NCI-H1417 treated with DMSO at 0.1 percent for 48 hours (cell line): ENCODE measurements at places on chromosomes 13 and 19.

DNA sequence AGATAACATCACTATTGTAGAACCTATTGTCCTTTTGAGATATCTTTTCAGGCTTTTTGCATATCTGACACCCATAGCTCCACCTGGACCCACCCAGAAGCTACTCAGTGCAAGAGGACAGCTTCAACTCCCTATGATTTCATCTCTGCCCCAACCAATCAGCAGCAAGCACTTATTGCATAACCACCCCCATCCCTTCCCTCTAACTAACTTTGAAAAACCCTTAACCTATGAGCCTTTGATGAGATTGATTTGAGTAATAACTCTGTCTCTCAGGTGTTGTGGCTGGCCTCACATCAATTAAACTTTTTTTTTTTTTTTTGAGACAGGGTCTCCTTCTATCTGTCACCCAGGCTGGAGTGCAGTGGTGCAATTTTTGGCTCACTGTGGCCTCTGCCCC lies 13.4 kb upstream of the MTRF1 start:
- no peak for DNase-seq

DNA sequence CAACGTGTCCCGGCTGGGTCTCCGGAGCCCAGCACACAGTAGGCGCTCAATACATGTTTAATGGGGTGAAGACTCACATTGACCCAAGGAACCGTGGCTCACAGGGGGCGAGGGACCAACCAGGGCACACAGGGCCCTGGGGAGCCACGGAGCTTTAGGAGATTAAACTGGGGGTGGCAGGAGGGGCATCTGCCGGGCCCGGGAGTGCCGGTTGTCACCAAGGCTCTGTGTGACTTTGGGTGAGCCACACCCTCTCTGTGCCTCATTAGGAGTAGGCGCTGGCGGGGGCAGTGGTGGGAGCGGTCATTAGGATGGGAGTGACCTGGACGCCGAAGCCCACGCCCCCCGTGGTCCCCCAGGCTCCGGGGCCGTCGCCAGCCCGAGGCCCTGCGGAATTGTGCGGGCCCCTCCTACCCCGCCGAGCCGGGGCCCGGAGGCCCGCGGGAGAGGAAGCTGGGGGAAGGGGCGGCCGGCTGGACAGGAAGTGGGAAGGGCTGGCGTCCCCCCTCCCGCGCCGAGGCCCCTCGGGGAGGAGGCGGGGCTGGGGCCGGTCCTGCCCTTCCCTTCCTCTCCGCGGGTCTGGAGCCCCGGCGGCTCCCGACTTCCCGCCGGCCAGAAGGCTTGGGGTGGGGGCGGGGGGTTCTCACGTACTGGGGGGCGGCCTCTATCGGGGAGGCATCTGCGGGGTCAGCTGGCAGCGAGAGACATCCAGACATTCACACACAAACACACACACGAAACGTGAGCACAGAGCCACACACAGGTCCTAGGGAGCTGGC lies 1.8 kb upstream of the SSBP4 start:
- no peak for DNase-seq

- DNase-seq, result no peak
Observed at GRCh38 chr13:51432576-51432975, 20.3 kb downstream of the INTS6 start.

GRCh38 chr19:46726551-46726950 lies 9.6 kb upstream of the PRKD2 start:
- no peak for DNase-seq

GRCh38 chr19:32131005-32131404 lies 214.4 kb upstream of the ZNF507 start:
- no peak for DNase-seq

GRCh38 chr13:51923983-51924539 lies 62.3 kb downstream of the CCDC70 start:
- no peak for DNase-seq

- DNase-seq, result no peak
Observed at GRCh38 chr19:31546205-31546960, 197.1 kb upstream of the TSHZ3 start.

DNA sequence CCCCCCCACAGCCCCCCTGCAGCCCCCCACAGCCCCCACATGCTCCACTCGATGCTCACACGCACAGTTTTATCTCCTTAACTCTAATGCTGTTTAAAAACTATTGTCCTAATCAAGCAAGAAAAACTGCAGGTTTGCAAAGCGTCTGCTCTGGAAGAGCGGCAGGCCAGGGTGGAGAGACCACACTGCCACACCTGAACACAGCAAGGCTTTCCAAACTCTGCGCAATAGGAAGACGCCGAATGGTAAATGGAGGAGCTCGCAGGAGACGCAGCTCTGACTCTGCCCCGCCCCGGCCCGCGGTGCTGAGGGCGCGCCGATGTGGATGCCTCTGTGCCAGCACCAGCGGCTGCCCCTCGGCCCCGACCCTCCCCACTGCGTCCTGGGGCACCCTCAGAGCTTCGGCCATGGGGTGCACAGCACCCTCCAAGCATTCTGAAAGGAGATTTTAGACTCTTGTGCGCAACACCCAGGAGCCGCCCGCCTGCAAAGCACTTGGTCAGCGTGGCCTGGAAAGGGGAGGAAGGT lies 32.4 kb downstream of the RASA3 start:
- DNase-seq, result no peak

DNA sequence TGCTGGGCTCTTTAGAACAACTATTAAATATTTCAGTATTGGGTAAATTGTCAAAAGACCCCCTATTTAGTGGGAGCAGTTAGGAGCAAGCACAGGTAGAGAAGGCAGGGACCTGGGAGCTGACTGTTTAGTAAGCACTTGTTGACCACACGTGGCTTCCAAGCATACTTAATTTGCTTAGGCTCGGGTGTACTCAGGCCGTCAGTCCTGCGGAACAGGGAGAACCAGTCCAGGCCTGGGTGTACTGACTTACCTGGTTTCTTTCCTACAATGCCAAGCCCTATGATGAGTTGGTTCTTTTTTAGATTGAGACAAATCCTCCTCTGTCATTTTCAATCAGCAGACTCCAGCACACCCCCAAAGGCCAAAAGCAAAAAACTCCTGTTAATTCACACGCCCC lies 90.0 kb downstream of the WDFY2 start:
- DNase-seq, result no peak

- DNase-seq, result no peak
Observed at GRCh38 chr19:8320564-8321066, 560 bp downstream of the NDUFA7 start.

- DNase-seq, result no peak
Observed at GRCh38 chr19:49361438-49362047, 673 bp downstream of the TEAD2 start.

DNA sequence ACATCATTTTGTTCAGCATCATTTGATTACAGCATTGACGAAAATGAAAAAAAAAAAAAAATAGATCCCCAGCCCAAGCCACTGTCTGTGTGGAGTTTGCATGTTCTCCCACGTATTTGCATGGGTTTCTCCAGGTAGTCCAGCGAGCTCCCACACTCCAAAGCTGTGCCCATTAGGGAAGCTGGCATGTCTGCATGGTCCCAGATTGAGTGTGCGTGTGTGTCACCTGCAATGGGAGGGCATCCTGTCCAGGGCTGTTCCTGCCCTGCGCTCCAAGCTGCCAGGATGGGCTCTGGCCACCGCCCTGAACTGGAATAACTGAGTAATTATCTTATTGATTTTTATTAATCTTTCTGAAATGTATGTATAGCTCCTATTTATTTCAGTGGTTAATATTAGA lies 88.6 kb downstream of the KLF12 start:
- no peak for DNase-seq

DNA sequence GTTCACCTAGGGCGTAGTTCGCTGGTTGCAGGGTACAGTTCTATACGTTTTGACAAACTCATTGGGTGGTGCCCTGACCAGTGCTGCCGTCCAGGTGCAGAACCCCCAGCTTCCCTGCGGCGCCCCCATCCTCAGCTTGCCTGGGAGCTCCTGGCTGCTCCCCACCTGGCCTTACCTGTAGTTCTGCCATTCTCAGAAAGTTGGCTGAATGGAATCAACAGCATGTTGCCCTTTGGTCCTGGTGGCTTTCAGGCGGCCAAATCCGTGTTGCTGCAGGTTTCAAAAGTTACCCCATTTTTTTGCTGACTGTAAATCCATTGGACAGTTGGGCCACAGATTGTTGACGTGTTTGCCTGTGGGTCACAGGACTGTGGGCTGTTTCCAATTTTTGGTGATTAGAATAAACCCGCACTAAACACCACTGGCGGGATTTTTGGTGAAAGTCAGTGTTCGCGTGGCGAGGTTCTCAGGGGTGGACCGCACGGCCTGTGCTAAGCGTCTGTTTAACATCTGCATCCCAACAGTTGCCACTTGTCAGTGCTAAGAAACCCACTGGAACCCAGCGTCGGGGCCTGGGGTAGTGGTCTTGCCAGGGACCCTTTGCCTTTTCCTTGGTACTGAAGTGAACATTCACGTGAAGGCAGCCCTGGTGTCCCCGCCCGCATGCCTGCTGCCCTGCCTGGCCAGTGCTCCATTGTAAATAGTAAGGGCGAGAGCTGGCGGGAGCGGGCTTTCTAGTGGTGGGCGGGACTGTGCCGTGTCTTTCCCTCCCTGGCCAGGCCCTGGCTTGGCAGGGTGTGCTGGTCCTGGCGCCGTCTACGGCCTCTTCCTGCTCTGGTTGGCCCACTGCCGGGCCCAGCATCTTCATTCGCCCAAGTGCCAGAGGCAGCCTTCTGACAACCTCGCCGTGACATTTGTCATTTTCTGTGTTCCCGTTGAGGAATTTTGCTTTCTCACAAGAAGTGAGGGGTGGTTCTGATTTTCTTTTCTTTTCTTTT lies 3.3 kb downstream of the DOT1L start:
- no peak for DNase-seq

DNA sequence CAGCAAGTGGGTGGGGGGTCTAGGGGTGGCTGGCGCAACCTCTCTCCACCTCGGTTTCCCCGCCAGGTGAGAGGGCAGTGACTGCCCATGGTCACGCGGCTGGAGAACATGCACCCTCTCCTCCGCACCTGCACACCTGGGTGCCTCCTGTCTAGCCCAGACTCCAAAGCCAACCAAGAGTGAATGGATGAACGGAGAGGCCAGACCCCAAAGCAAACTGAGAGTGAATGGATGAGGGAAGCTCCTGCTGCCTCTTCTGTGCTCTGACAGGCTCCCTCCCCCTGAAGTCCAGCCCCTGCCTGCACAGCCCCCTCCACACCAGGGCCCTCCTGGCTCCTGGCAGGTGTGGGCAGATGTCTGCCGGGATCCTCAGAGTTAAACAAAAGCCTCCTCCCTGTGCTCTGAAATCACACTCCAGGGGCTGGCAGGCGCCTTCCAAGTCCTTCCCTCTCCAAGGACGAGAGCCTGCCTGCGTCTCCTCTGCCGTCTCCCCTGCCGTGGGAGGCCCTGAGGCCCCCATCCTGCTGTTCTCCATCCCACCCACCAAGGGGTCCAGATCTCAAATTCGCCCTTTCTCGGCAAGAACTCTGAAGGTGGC lies 2.2 kb downstream of the SBNO2 start:
- no peak for DNase-seq

- no peak for DNase-seq
Observed at GRCh38 chr19:7349231-7349591, 474 bp downstream of the ARHGEF18 start.

DNA sequence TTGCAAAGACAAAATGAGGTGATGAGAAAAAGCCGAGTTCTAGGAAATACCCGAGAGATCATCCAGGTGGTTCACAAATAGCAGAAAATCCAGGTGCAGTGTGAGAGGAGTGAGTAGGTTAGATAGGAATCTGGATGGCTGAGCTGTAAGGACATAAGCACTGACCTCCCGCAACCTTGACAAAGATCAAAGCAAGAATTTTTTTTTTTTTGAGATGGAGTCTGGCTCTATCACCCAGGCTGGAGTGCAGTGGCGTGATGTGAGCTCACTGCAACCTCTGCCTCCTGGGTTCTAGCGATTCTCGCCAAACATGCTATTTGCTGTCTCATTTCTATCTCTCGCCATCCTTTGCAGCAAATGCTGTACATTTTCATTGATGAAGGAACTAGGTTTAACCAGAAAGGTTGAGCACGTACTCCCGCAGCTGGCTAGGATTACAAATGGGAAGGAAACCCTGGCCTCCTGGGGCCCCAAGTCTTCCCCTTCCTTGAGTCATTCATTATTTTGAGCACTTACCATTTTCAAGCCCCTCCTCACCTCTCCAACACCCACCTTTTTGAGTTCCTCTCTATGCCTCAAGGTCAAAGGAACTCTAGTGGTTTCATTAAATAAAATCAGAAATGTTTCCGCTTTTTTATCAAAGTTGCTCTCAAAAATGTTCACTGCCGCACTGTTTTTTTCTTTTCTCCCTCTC lies 38.8 kb downstream of the NLRP12 start:
- no peak for DNase-seq

DNA sequence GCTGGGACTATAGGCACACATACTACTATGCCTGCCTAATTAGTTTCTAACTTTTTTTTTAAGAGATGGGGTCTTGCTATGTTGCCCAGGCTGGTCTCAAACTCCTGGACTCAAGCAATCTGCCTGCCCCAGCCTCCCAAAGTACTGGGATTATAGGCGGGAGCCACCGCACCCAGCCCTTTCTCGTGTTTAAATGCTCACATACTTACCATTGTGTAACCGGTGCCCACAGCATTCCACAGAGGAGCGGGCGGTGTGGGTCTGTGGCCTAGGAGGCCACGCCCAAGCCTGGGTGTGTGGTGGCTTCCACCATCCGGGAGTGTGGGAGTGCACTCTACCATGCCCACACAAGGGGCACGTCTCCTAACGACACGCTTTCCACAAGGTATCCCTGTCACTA lies 7.7 kb downstream of the LMNB2 start:
- no peak for DNase-seq

DNA sequence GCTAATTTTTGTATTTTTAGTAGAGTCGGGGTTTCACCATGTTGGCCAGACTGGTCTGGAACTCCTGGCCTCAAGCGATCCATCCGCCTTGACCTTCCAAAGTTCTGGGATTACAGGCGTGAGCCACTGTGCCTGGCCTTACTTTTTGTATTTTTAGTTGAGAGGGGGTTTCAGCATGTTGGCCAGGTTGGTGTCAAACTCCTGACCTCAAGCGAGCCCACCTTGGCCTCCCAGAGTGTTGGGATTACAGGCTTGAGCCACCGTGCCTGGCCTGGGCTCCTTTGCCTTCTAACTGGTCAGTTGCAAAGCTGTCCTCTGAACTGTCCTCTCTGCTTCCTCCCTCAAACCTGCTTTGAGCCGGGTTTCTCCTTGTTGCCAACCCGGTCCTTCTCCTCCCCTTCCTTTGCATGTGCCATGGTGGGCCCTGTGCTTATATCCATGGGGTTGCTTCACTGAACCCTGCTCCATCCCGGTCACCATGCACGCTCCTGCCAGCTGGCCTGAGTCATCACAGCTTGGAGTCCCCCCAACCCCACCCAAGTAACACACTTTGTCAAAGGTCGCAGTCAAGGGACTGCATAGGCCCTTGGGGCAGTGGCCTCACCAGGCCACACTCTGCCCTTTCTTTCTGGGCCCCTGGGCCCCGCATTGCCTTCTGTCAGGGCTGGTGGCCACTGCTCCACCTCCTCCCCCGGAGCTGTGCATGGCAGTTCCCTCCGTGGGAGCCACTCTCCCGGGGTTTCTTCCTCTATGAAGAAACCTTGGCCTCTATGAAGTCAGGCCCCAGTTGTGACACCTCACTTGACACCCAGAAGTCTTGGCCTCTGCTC lies 21.2 kb downstream of the WTIP start:
- no peak for DNase-seq

- DNase-seq, result no peak
Observed at GRCh38 chr19:11422163-11423065, 3.3 kb upstream of the RGL3 start.

GRCh38 chr13:99657848-99658260 lies 156.6 kb downstream of the TM9SF2 start:
- no peak for DNase-seq
